SK-MEL-5 (cell line): ENCODE measurements at places on chromosomes 12 and 14. TPM values are rescaled to one million over a fixed set of nuclear protein-coding genes. Genes with fewer than 3 reads are reported as not detected.

DNA sequence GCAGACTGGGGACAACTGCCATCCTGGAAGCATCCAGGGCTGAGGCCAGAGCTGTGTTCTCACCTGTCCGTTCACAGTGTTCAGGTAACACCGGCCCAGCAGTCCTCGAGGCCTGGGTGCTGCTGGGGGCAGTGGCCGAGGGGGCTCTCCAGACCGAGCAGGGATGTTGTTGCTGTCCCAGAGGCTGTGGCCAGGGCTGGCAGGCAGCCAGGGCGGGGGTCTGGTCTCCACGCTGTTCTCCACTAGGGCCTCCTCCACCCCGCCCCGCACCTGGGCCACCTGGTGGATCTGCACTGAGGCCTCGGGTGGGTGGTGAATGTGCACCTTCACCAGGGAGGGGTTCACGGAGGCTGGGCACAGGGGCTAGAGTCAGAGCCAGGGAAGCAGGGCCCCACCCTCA is 57.4 kb downstream of the ISCA2 start:
- no peak for DNase-seq

DNA sequence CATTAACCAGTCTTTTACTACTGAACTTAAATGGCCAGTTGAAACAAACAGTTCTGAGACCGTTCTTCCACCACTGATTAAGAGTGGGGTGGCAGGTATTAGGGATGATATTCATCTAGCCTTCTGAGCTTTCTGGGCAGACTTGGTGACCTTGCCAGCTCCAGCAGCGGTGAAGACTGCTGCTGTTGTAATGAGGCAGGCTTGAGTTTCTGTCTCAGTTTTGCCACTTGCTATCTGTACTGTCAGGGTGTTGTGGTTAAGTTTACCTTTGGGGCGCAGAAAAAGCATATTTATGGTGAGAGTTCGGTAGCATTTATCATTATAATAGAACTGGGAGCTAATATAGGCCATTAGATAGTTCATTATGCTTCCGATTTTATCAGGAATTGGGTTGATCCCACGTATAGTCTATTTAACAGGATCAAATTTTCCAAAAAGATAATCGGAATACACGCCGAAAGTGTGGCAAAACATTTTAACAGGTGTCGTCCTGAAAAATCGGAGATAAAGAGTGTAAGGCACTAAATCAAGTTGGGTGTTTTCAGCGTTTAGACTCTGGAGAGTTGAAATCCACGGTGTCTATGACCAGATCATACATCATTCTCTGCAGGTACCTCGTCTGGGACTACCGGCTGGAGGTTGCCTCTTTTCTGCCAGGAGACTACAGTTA is 688 bp upstream of the NECAP1 start:
- no peak for DNase-seq

DNA sequence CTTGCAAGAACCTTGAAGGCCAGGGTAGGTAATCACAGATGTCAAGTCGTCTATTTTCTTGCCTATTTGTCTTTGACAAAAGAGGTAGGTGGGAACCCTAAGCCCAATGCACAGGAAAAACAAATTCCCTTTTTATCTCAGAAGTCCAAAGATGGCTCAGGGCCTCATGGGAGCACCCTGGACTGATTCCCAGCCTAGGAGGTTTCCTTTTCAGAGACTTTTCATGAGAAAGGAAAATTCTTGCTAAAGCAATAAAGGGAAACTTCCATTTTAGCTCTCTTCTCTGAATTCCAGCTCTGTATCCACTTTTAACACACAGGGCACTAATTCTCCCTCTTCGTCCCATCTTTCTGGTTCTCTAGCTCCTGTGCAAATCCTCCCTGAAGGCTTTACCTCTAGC is 1.2 kb downstream of the ZNF641 start:
- no peak for DNase-seq

DNA sequence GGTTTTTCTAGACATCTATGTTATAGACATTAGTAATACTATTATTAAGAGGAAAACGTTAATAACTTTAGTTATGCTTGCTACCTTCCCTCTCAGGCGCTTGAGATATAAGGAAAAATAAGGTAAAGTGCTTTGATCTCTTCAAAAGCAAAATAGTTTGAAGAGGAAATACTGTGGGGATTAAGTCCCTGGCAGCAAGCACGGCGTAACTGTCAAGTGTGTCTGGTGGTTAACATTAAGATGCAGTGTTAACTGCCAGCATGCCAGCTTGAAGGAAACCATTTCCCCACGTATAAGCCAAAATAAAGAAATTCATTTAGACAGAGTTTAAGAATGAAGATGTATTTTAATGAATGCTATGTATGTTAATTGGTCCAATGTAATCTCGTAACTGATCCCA is 31.8 kb downstream of the PELI2 start:
- DNase-seq: no peak

DNA sequence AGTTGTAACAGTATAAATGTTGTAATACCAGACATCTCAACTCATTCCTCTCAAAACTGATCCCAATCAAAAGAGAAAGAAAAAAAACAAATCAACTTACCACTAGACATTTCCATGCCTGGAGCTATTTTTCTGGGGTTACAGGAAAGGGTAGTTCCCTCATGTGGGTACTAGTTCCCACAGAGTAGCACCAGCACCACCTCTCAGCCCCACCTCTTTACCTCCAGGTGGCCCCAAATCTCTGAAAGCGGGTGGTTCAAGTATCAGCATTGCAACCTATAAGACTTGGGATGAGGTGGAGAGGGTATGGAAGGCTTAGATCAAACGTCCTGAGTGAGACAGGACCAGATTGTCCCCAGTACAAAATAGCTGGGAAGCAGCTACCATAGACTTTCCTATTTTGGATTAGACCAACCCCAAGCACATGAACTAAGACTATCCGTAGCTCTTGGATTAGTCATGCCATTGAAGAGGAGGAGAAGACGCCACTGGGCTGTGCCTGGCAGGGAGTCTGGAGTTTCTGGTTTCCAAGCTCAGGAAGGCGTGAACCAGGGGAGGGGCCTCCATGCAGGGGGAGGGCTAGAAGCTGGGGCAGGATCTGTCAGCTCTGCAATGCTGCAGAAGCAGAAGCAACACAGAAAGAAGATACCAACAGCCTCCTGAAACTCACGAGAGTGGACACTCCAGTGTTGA is at the start of gene SLC39A2:
Gene SLC39A2 (plus strand): TSS at position 620 of the 693 bp plus-strand sequence. CDS start 154 bp downstream, outside the sequence.
- peak; percentile 48 for DNase-seq

IRAK3 gene
- total RNA-seq: not detected in 2 replicates
